Stimulated activated CD4-positive, alpha-beta T cell treated with anti-CD3 and anti-CD28 coated beads, Interleukin-2, amount 100 ng/mL, for 24 hours (primary cell): ENCODE measurements at places on chromosomes 5 and 9.

GRCh38 chr5:76111477-76112174, 28.4 kb downstream of the SV2C start:
- no peak for DNase-seq

GRCh38 chr5:96692441-96692840, 30.3 kb downstream of the CAST start:
- DNase-seq, result no peak

DNA sequence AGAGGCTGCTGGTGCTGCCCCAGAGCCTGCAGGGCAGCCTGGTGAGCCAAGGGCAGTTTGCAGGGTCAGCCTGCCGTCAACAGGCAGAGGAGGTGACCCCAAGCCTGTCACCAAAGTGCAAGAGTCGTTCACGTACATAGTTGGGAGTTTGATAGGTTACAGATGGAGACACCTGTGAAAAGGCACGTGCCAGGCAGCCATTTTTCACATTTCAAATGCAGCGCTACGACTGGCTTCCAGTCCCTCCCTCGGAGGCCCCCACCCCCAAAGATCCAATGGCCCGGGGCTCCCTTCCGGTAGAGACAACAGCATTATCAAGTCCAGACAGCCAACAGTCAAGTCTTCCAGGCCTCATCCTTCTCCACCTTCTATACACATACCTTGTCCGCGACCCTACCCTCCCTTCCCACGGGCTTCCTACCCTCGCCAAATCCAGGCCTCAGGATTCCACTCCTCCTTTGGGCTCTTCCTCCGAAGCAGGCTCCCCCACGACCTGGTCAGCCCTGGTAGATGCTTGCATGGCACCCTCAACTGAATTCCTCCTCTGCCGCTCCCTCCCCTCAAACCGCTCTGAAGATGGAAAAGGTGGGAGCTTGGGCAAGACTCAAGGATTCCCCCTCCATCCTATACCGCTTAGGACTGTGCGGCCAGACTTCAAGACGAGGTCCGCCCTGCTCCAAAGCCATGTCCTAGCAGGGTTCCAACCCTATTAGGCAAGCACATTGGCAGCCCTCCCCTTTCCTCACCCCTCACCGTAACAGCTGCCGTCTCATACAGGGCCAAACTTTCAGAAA, 13.2 kb downstream of the HNRNPH1 start:
- DNase-seq, result no peak

DNA sequence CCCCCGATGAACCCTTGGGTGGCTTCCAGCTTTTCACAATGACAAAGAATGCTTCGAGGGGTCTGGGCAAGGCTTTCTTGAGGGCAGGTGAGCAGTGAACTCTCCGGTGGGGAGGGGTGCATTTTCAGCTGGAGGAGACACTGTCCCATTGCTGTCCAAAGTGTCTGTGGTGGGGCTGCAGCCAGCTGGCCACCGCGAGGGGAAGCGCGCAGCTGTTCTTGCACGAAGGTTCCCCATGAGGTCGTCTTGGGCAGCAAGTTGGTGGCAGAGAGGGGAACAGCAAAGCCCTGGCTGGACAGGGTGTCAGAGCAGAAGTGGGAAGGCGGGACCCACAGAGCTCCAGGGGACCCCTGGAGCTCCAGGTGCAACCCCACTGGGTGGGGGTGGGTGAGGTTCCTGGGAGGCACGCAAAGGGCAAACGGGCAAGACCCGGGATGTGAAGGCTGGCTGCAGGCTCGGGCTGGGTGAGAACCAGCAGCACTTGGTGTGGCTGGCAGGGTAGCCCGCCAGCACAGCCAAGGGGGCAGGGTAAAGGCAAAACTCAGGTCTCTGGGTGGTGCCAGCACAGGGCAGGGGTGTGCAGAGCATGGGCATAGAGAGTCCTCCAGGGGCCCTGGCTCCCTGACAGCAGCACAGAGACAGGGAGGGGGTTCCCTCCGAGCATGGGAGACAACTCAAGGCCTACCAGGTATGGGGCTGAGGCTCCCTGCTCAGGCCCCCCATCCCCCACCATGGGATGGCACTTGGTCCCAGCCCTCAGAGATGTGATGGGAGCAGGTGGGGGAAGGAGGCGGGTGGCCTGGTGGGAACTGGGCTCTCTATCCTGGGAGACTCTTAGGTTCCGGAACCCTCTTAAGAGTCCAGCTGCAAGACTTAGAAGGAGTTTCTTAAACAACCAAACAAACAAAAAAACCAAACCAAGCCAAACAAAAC, 26.6 kb downstream of the TSPAN17 start:
- DNase-seq, result no peak

DNA sequence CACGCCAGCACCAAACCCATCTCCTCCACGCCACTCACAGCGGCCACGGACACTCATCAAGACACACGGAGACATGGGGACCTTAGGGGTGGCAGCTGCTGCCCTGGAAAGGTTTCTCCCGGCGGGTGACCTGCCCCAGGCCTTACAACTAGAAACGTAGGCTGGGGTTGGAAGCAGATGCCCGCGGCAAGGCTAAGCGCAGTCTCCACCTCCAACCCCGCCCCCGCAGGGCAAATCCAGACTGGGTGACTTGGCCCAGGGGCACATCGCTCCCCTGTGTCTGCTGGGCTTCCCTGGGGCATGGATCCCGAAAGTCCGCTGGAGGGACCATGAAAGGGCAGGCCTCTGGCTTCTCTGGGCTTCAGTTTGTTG, 12.0 kb upstream of the ASS1 start:
- DNase-seq, result no peak

DNA sequence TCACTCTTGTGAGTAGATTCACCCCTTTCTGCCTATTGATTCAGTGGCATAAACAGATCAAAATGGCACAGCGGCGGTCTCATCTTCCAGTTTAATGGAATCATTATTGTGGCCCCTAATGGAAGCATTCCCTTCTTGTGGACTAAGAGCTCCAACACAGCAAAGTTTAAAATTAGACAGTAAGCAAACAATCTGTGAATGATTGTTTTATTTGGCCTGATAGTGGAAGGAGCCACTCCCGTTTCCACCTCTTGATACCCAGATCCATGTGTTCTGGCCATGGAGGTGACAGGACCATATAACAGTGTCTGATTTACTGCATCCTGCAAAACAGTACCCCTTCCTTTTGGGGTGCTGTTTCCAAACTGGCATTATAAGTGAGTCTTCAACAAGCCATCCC, 41.2 kb upstream of the BARX1 start:
- no peak for DNase-seq
